ENCODE measurements at places on chromosomes 5 and 9.

DNA sequence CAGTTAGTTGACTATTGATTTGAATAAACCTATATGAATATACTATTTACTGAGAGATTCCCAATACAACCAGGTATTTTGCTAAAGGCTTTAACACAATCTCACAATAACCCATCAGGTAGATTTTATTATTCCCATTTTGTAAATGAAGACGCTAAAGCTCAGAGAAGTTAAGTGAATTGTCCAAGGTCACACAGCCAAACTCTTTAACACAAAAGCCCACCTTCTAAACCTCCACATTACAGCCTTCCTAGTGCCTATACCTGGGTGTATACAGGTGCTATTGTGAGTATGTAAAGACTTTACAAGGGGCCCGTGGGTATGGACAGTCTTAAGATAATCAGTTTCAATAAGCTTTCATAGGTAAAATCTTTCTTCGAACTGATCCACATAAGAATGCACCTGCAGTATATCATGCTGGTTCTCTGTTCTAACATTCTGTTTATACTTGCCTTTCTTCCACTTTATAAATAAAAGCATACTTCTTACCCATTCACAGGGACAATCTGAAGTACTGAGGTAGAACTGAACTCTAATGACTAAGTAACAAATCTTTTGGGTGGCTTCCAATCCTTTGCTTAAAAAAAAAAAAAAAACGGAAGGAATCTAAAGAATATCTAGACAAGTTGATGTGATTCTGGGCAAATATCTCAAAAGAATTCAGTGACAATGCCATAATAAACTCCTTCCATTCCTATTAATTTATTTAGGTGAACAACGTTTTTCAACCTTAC lies 59.1 kb downstream of the PJA2 start:
- no peak for DNase-seq

- DNase-seq = no peak
Measured at GRCh38 chr5:56680731-56681130, 134.6 kb upstream of the MAP3K1 start.

GRCh38 chr9:13729955-13730354 lies 450.5 kb upstream of the MPDZ start:
- DNase-seq = no peak

- DNase-seq = no peak
Measured at GRCh38 chr5:9351546-9351945, 194.3 kb downstream of the SEMA5A start.

GRCh38 chr9:5801739-5802113 lies 31.2 kb downstream of the ERMP1 start:
- DNase-seq = no peak

DNA sequence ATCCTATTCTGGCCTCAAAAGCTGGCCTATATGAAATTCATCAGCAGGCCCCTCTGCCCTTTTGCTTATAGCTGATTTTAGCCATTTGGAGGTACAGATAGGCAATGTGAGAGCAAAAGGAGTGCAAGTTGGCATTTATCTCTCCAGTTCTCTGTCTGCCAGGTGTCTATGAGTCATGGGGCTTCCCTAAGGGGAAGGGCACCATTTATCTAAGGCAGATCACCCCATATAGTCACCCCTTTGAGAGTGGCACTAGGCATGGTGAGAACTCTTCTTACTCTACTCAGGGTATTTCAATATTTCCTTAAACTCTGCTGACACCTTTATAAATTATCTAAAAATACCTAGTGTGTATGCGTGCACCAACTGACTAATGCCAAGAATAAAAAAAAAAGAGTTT lies 314.7 kb upstream of the CDH6 start:
- no peak for DNase-seq

DNA sequence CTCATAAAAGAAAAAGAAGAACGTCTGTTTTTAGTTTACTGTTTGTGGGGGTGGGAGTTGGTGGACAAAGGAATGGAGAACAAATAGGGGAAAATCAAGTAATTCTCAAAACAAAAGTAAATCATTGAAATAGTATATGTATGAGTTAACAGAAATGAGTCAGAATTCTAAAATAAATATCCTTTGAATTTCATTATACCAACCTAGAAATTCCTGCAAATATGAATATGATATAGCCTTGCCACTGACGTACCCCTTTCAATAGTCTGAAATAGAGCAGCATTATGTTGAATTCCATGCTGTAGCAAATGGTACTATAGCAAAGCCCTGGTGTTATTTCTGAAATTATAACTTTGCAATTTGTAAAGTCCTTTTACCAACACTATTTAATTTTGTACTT lies 29.6 kb upstream of the DTWD2 start:
- DNase-seq = no peak

DNA sequence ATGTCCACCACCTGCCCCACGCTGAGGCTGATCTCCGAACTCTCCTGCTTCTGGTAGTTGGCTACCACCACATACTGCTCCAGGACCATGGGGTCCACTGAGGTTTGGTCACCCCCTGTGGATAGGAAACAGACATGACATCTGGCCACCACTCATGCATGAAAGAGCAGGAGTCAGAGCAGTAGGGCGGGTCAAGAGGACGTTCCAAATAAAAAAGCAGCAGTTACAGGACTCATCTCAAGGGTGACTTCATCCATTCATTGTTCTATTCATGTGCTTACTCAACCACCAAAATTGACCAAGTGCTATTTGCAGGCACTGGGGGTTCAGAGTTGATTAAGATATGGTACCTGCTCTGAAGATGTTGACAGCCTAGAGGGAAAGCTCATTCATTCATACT lies 79.2 kb upstream of the UBTD2 start:
- DNase-seq = no peak

DNA sequence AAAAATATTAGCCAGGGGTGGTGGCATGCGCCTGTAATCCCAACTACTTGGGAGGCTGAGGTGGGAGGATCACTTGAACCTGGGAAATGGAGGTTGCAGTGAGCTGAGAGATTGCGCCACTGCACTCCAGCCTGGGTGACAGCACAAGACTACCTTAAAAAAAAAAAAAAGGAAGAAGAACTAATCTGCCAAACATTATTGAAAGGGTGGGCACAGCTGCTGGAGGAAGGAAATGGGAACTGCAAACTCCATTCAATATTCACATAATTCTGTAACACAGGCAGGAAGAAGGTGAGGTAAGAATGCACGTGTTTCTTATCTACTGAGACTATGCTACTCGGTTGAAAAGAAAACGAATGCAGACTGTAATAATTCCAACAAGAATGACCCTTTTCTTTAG lies 121.1 kb upstream of the GNA14 start:
- no peak for DNase-seq

- DNase-seq = no peak
Measured at GRCh38 chr9:125146247-125146646, 2.9 kb upstream of the SCAI start.

GRCh38 chr5:72248410-72248981 lies 71.5 kb downstream of the MRPS27 start:
- no peak for DNase-seq

GRCh38 chr9:130701059-130702022 lies 7.8 kb downstream of the EXOSC2 start:
- DNase-seq = peak; percentile 74

DNA sequence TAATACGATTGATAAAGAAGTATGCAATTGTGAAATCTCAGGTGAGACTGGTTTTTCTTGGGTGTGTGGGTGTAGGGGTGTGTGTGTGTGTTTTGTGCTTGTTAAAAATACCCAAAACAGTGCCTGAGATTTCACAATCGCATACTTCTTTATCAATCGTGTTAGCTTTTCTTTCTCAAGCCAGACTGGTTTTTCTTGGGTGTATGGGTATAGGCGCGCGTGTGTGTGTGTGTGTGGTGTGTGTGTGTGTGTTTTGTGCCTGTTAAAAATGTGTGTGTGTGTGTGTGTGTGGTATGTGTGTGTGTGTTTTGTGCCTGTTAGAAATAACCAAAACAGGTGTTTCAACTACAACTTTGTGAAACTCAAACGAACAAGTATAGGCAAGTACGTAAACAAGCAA lies 53.7 kb downstream of the CERT1 start:
- DNase-seq = no peak

DNA sequence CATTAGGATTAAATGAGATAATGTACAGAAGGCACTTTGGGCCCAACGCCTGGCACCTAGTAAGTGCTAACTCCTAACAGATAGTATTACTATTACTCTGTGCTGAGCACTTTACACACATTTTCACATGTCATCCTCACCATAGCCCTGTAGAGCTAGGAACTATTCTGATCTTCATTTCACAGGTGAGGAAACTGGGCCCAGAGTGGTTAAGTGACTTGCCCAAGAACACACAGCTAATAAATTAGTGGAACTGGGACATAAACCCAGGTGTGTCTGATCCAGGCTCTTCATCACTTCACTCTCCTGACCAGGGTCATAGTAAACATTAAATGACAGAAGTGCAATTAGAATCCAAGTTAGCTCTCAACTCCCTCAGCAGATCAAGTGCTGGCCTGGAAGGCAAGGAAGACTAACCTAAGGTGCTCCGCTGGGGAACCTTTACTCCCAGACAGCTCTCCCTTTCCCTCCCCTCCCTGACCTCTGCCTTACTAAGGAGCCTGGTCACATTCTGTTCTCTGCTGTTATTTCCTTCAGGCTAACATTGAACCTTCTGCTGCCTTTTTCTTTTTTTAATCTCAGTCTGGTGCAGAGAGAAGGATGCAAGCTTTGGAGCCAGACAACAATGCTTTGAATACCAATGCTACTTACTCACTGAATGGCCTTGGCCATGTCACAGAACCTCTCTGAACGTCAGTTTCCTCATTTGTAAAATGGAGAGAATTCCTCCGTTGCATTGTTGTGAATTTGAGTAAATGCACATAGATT lies 4.1 kb upstream of the ADRA1B start:
- DNase-seq = no peak

- peak; percentile 2 for DNase-seq
Measured at GRCh38 chr5:59293700-59294099, 599.8 kb downstream of the PDE4D start.

GRCh38 chr9:98860871-98861293 lies 53.4 kb downstream of the GALNT12 start:
- DNase-seq = no peak

GRCh38 chr9:124652203-124652602 lies 118.9 kb downstream of the NR6A1 start:
- no peak for DNase-seq
